Spleen (tissue), 13 donors: ENCODE measurements at places on chromosomes 3 and 15. TPM values are rescaled to one million over a fixed set of nuclear protein-coding genes. Genes with fewer than 3 reads are reported as not detected.

GRCh38 chr15:77629070-77630030, 3.4 kb downstream of the LINGO1 start:
- H3K36me3 ChIP-seq = no peaks in the 10 kb centered on the region
- H3K27ac ChIP-seq = no peak overlapping the region
- no peak overlapping the region for H3K4me3 ChIP-seq
- no peak for DNase-seq
- H3K4me1 ChIP-seq = peaks cover 39% of the 10 kb centered on the region

GRCh38 chr3:156522673-156523072, 32.2 kb downstream of the SSR3 start:
- H3K4me3 ChIP-seq = no peak overlapping the region
- H3K4me1 ChIP-seq = no peaks in the 10 kb centered on the region
- no peaks in the 10 kb centered on the region for H3K36me3 ChIP-seq
- H3K27me3 ChIP-seq = no peaks in the 10 kb centered on the region

DNA sequence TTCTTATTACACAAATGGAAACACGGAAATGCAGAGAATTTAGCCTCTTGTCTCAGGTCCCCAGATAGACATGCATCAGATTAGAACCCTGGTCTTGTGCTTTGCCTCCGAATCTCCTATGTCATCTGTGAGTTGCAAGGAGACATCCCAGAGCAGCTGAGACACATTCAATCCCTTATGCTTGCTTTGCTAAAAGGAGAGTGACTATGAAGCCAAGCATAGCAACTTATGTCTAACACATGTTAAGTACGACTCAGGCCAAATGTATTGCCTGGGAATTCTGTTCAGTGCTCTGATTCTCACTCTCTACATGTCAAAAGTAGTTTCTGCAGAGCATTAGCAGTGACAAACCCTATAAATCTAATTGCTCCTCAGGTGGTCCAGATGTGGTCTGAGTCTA, 30.6 kb upstream of the LRRC3B start:
- no peaks in the 10 kb centered on the region for H3K27me3 ChIP-seq
- DNase-seq = no peak
- no peak overlapping the region for H3K4me3 ChIP-seq

PLSCR2 gene
- polyA plus RNA-seq = not detected

DNA sequence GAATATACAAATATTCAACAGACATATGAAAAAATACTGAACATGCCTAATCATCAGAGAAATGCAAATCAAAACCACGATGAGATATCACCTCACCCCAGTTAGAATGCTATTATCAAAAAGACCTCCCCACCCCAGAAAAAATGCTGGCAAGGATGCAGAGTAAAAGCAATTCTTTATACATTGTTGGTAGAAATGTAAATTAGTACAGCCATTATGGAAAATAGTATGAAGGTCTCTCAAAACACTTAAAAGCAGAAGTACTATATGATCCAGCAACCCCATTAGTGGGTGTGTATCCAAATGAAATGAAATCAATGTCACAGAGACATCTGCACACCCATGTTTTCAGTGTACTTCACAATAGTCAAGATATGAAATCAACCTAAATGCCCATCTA, 308.7 kb downstream of the CHST2 start:
- H3K4me1 ChIP-seq = peaks cover 8% of the 10 kb centered on the region
- no peak for DNase-seq
- no peaks in the 10 kb centered on the region for H3K36me3 ChIP-seq
- H3K27me3 ChIP-seq = no peaks in the 10 kb centered on the region
- H3K4me3 ChIP-seq = no peak overlapping the region
- no peak overlapping the region for H3K27ac ChIP-seq

COL7A1 gene
- 110 TPM for polyA plus RNA-seq

MAP1A gene
- 0.20 TPM for polyA plus RNA-seq

DNA sequence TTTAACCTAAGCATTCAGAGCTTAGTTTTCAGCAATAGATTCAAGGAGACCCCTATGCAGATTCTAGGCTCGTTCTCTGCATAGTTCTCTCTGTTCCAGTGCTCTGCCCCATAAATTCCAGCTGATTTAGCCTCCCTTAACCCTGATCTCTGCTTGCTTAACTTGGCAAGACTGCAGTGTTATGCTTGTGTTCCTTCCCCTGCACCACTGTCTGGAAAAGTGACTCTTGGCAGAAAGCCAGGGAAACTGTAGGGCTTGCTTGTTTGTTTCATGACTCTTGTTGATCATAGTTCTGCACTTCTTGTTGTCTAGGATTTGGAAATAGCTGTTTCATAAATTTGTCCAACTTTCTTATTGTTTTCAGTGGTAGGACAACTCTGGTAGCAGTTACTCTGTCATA, 40.1 kb downstream of the ANAPC13 start:
- DNase-seq = no peak
- no peaks in the 10 kb centered on the region for H3K36me3 ChIP-seq
- no peak overlapping the region for H3K4me3 ChIP-seq
- H3K27me3 ChIP-seq = no peaks in the 10 kb centered on the region

GP9 gene
- 2.2 TPM for polyA plus RNA-seq

- no peak overlapping the region for H3K27ac ChIP-seq
- no peaks in the 10 kb centered on the region for H3K27me3 ChIP-seq
- no peak for DNase-seq
- H3K36me3 ChIP-seq = peaks cover 60% of the 10 kb centered on the region
Observed at GRCh38 chr3:184145751-184146270, 9.4 kb upstream of the DVL3 start.

FBXW12 gene
- not detected for polyA plus RNA-seq

DNA sequence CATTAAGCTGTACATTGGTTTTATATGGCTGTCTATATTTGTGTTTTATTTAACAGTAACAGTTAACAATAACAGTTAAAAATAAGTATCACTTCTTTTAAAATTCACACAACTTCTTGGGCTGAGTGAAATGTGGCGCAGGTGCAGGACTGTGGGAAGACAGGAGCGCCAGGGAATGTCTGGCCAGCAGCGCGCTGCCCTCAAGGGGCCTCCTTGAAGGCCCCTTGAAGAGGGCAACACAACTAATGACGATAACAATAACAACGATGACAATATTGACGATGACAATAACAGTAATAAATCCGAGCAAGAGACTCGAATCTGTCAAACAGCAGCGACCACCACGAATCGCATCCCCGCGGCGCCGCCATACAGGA, 411 bp upstream of the PPP2R3A start:
- H3K36me3 ChIP-seq = no peaks in the 10 kb centered on the region
- H3K4me1 ChIP-seq = peaks cover 18% of the 10 kb centered on the region
- H3K27me3 ChIP-seq = no peaks in the 10 kb centered on the region
- no peak for DNase-seq
- peak overlapping the region; percentile 82 for H3K27ac ChIP-seq
- peak overlapping the region; percentile 71 for H3K4me3 ChIP-seq

DNA sequence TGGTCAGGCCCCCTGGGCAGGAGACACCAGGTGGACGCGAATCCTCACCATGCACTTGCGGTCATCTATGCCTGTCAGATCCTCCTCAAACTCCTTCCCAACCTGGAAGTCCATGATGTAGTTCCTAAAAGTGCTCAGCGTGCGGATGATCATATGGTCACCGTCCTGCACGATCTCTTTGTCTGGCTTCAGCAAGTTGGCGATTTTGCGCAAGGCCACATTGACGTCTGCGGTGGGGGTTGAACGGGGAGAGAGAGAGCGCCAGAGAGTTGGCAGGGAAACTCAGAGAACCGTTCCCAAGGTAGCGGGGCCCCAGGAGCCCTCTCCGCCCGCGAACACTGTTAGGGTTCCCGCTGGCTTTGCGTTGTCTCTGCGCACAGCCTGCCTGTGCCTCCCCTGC, 809 bp downstream of the RBP1 start:
- H3K4me1 ChIP-seq = peaks cover 28% of the 10 kb centered on the region
- H3K27me3 ChIP-seq = peaks cover 26% of the 10 kb centered on the region
- peak overlapping the region; percentile 73 for H3K27ac ChIP-seq
- no peaks in the 10 kb centered on the region for H3K36me3 ChIP-seq
- no peak for DNase-seq

ISLR gene
- 21.4 TPM for polyA plus RNA-seq

DNA sequence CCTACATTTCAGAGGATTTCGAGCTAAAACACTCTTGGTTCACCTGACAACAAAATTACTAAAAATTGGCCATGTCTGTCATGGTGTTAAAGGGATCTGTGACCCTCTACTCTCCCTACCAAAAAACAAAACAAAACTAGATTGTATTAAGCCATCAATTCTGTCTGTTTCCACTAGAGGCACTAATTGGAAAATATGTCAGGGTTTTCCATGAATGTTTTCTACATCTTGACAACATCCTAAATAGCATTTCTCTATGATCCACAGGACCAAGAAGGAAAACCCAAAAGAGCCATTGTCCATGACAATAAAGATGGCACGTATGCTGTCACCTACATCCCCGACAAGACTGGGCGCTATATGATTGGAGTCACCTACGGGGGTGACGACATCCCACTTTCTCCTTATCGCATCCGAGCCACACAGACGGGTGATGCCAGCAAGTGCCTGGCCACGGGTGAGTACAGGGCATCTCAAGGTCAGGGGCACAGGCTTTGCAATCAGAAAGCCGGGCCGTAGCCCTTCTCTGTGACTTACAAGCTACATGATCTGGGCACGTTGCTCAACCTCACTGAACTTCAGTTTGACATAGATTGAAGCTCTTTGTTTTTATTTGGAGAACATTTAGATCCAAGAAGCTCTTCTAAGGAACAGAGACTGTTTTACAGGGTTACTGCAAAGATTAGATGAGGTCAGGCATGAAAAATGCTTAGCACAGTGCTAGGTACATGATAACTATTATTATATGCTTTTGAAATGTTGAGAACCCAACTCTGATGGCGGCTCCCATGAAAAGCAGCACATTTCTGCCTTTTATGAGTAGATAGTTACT, 74.8 kb downstream of the DNASE1L3 start:
- no peak overlapping the region for H3K27ac ChIP-seq
- H3K27me3 ChIP-seq = no peaks in the 10 kb centered on the region
- no peaks in the 10 kb centered on the region for H3K4me1 ChIP-seq
- peaks cover 53% of the 10 kb centered on the region for H3K36me3 ChIP-seq
- H3K4me3 ChIP-seq = no peak overlapping the region

- no peak overlapping the region for H3K27ac ChIP-seq
- H3K27me3 ChIP-seq = no peaks in the 10 kb centered on the region
- no peaks in the 10 kb centered on the region for H3K36me3 ChIP-seq
- DNase-seq = no peak
- H3K4me1 ChIP-seq = no peaks in the 10 kb centered on the region
Observed at GRCh38 chr3:156373095-156373494, 181.8 kb downstream of the SSR3 start.

GRCh38 chr3:17412950-17413530, 329.4 kb downstream of the TBC1D5 start:
- no peaks in the 10 kb centered on the region for H3K27me3 ChIP-seq
- no peak overlapping the region for H3K27ac ChIP-seq
- no peaks in the 10 kb centered on the region for H3K4me1 ChIP-seq

DNA sequence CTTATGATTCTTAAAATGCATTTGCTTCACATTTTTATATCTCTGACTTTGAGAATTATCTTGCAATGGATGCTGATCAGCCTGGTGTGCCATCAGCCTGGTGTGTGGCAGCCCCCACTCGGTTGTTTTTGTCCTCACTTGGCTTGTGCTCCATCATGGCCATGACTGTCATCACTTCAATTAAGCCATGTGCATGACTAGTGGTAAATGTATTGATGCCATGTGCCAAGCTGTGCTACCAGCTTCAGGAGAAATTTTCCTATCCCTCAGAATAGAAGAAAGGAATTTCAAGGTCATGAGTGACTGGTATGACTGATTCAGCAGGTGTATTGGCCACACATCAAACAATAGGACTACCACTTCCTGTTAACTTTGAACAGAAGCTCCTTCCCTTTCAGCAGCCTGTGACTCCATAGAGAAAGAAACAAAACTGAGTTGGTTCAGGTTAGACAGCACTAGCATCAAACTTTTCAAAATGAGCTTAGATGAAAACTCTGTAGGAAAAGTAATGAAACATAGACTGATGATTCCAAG, 251.7 kb downstream of the GRM7 start:
- no peaks in the 10 kb centered on the region for H3K36me3 ChIP-seq
- no peak overlapping the region for H3K4me3 ChIP-seq
- DNase-seq = no peak
- H3K27ac ChIP-seq = no peak overlapping the region
- no peaks in the 10 kb centered on the region for H3K4me1 ChIP-seq
- H3K27me3 ChIP-seq = no peaks in the 10 kb centered on the region

OR5K2 gene
- not detected for polyA plus RNA-seq

- no peaks in the 10 kb centered on the region for H3K27me3 ChIP-seq
- no peaks in the 10 kb centered on the region for H3K36me3 ChIP-seq
- H3K4me3 ChIP-seq = no peak overlapping the region
- no peak overlapping the region for H3K27ac ChIP-seq
- DNase-seq = no peak
Observed at GRCh38 chr15:57035664-57036063, 117.2 kb downstream of the TCF12 start.

GRCh38 chr3:124831628-124832199, 55.5 kb downstream of the ITGB5 start:
- H3K4me3 ChIP-seq = no peak overlapping the region
- no peak overlapping the region for H3K27ac ChIP-seq
- no peak for DNase-seq
- peaks cover 8% of the 10 kb centered on the region for H3K4me1 ChIP-seq

RASL12 gene
- polyA plus RNA-seq = 6.5 TPM

IMPG2 gene
- polyA plus RNA-seq = 0.06 TPM

DNA sequence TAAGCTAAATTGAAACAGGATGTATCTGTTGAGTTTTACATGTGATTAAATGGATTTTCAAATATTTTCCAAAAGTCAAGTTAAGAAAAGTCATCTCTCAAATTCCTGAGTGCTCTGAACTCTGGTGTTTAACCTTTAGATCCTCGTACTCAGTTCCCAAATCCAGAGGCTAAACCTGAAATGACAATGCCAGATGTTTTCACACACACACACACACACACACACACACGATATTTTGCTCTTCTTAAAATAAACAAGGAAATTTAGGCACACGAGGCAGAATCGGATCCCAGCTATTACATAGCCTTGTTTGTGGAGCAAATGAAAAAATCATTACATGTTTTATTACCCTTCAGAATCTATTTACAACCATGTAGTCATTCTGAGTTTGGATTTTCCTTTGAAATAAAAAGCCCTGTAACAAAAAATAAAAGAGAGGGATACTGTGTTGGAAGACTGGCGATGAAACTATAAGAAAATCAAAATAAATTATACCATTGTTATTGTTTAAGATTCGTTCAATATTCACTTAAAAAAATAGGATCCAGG, 20.6 kb upstream of the UBE2E1 start:
- no peak overlapping the region for H3K4me3 ChIP-seq
- H3K36me3 ChIP-seq = no peaks in the 10 kb centered on the region
- H3K27me3 ChIP-seq = no peaks in the 10 kb centered on the region

DNA sequence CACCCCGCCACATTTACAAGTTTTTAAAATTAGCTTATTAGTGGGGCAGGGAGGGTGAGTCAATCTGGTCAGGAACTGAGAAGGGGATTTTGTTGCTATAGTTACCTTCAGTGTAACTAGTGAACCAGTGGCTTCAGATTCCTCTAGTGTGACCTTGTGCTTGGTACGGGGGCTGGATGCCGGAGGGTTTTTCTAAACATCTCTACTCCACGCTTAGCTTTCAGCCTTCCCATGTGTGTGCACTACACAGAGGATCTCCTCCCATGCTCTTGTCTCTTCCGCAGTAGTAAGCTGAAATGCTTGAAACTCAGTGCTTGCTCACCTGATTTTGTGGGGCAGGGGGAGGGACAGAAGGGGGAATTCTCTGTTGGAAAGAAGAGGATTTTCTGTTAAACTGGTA, 67.9 kb upstream of the AKAP13 start:
- H3K27me3 ChIP-seq = no peaks in the 10 kb centered on the region
- H3K4me3 ChIP-seq = peak overlapping the region; percentile 37
- no peak overlapping the region for H3K27ac ChIP-seq
